ENCODE measurements at places on chromosomes 3 and 15. TPM values are rescaled to one million over a fixed set of nuclear protein-coding genes. Genes with fewer than 3 reads are reported as not detected.
A peak's percentile ranks its signal among the peaks of the same experiment; 100 is the strongest.

DNA sequence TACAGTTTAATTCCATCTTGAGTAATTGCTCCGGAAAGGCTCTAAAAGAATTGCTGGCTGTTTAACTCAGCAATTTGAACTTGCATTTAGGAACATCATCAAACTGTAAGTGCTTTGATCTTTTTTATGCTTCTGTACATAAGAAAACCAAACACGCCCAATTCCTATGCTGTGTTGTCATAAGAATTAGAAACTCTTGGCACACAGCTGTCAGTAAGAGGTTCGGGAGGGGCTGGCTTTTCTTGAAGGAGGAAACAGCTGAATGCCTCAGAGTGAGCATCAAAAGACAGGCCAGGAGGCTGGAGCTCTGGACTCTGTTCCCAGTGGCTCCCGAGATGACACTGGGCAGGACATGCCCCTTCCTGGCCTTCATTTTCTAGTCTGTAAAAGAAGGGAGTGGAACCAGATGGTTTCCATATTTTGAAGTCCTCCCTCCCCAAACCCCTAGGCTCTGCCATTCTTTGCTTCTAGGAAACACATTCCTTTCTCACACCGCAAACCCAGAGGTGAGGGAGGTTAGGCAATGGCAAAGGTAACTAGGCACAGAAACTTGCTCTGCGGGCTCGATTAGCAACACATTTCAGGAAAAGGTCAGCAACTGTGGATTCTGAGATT is 73.7 kb upstream of the DLG1 start:
- DNase-seq: no peak

GRCh38 chr3:152222327-152222726 is 46.4 kb upstream of the MBNL1 start:
- no peak for DNase-seq

DNA sequence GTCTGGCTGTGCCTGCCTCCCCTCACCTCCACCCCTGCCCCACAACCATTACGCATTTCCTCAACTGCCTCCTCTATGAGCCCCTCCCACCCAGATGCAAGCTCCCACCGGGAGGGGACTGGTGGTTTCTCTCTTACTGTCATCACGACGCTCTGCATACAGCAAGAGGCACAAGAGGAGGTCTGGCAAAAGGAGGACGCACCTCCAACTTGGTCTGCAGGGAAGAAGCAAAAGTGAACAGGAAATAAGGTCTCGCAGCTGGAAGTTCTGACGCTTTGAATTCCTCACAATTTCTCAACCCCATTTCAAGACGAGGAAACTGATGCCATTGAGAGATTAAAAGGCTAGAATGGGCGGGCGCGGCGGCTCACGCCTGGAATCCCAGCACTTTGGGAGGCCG is 42.3 kb upstream of the MUC4 start:
- DNase-seq: no peak

ADCY5 gene
- total RNA-seq: not detected

- no peak for DNase-seq
Measured at GRCh38 chr3:156838035-156838434, 11.9 kb downstream of the LEKR1 start.

DNA sequence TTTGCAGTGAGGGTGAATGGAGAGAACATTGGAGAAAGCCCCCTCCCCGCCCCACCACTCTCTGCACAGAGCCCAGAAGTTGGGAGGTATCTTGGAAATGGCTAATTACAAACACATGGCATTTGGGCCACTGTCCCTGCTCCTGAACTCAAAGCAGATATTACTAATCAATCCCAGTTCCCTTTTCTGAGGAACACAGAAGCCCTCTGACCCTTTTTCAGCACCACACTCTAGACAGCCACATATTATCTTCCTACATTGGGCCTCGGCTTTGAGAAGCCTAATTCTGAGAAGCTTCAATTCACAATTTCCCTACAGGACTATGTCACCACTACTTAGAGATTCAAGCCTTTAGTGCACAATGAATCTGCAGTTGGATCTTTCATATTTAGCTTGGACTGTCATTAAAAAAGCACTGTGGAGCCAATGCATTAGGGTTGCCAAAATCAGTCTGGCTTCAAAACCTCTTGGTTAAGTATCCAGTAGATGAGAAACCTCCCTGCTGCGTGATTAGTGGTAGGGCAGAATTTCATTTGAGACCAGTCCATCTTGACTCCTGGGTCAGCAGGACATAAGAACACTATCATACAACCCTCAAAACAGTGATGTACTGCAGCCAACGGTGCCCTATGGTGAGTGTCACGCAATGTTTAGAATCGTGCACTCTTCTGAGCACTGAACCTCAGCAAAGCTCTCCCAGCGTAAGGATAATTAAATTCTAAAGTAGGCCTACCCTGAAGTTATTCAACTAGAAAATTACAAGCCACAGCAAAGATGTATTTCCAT is 26.1 kb downstream of the MGLL start:
- no peak for DNase-seq

DNA sequence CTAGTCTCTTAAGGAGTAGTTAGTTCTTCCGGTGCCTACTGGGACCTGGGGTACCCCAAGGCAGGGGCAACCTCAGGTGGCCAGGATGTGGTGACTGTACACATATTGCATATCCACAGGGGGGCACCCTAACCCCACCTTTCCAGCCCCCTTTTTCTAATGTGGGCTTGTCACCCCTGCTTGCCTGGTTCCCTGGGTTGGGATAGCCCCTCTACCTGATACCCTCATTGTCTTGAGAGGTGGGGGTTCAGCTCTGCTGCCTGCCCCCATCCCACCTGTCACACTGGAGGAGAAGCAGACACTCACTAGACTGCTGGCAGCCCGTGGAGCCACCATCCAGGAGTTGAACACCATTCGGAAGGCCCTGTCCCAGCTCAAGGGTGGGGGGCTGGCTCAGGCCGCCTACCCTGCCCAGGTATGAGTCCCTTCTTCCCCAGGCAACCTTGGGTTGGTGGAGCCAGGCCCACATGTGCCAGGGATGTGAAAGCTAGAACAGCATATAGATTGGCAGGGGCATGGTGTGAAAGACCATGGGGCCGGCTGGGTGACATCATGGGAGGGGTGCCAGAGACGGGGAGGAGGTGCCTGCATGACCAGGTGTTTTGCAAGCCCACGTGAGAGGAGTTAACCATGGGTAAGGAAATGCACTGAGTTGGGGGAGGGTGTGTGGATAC is 4.0 kb downstream of the GLYCTK start:
- no peak for DNase-seq

TRIM42 gene
- total RNA-seq: not detected

- peak; percentile 5 for DNase-seq
Measured at GRCh38 chr15:47812470-47812999, 95.2 kb downstream of the SEMA6D start.

TADA3 gene
- 73.5 TPM for total RNA-seq

KLF15 gene
- total RNA-seq: 0.05 TPM

CHRM5 gene
- not detected for total RNA-seq

DNA sequence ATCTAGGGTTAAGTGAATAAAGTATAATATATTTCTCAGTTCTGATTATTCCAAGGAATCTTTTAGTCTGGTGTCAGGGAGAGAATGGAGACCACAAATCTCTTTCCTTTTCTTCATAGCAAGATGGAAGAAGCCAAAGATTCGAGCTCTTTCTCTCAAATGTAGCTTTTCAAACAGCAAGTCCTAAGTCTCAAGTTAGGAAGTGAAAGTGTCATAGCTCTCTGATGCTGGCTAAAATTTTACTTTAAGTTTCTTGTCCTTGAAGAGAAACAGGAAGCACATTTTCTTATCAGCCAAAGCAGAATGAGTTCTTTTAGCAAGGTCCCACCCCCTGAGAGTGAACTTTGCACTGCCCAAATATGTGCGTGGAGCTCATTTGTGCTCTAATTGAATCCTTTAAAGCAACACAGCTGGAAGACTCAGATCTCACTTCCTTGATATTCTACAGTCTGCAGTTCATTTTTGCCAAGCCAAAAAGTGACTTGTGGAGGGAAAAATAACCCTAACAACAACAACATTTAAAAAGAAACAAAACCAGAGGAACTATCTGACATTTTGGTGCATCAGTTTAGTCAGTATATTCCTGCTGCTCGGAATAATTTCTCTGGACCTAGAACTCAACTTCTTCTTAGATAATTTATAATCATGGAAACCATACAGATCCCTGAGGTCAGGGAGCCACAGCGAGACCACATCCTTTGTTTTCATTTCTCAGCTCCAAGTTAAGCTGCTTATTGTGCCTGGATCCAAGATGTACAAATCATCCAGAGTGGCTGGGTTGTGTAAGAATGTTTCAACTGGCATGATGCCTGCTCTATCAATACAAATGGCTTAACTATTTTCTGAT is 238.7 kb upstream of the P2RY1 start:
- DNase-seq: peak; percentile 88
